ENCODE measurements at places on chromosomes 2 and 18.

DNA sequence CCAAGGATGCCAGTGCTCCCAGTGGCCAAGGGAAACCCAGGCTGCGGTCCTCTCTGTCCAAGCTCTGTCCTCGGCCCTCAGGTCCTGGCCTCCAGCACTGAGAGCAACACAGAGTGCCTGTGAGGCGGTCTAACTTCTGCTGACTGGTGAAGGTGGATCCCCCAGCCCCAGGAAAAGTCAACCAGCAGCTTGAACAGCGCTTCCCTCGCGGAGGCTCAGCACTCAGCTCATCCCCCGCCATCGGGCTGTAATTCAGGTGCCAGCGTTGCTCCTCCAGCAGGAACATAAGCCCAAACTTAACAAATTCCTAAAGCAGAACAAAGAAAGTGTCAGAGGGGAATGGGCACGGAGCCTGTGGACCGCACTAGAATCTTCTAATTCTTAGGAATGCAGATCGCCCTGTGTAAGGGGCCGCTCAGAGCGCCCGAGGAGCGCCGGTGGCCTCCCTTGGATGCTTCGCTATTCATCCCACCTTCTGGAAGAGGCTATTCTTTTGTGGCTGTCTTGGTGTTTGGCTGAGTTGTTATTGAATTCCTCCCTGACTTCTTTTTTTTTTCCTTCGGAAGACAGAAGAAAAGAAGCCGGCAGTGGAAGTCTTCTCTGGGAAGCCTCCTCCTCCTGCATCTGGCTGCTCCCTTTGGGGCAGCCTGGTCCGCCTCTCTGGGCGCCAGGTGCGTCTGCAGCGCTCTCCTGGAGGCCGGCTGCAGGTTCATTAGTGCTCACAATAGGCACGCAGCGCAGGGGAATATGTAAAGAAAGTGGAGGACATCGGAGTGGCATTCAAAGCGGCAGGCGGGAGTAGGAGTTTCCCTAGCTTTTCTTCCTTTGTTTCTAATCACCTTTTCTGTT is 905.6 kb downstream of the TSN start:
- no peak for DNase-seq

GRCh38 chr2:83650161-83650560 is 808.9 kb downstream of the SUCLG1 start:
- DNase-seq = no peak

DNA sequence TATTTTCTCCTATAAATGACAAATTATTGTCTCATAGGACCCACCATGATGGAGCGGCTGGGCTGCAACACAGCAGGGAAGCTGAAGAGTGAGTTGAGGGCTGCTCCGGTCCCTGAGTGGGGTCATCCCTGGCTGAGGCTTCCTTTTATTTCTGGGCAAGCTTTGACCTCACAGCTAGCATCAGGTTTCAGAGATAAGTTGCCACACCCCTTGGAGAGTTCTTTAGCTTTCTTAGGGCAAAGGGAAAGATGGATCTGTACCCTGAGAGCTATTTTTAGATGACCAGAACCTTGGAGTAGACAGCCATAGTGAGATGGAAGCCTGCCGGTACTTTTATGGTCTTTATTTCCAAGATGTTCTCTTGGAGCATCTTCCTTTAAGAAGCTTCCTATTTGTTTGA is 11.5 kb downstream of the MYL1 start:
- no peak for DNase-seq

- DNase-seq = no peak
These were observed 170.0 kb downstream of the TSN start for GRCh38 chr2:121925466-121925865.

All from stimulated activated CD8-positive, alpha-beta memory T cell treated with anti-CD3 and anti-CD28 coated beads, Interleukin-7, amount 100 ng/mL, for 48 hours (primary cell).